Stimulated activated CD4-positive, alpha-beta T cell treated with anti-CD3 and anti-CD28 coated beads, TNF-alpha, amount 100 ng/mL, for 1 hour (primary cell): ENCODE measurements at places on chromosomes 5 and 9.

- no peak for DNase-seq
Observed at GRCh38 chr9:27440888-27441740, 83.0 kb upstream of the IFNK start.

DNA sequence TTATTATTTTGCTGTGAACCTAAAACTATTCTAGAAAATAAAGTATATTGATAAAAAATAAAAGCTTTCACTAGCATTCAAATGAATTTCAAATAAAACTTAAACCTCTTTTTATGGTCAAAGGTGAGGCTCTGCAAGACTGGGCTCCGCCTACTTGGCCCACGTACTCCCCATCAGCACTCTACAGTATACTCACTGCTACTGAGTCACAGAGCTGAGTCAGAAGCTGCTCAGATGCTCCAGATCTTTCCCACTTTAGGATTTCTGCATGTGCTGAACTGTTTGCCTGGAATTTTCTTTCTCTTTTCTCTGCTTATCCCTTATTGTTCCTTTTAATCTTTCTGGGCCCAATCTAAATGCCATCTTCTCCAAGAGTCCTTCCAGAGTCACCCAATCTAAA is 331.9 kb upstream of the CCNG1 start:
- no peak for DNase-seq

- no peak for DNase-seq
Observed at GRCh38 chr5:186091-187041, 4.9 kb upstream of the LRRC14B start.

- DNase-seq = no peak
Observed at GRCh38 chr9:109816490-109816889, 36.5 kb downstream of the PALM2AKAP2 start.

DNA sequence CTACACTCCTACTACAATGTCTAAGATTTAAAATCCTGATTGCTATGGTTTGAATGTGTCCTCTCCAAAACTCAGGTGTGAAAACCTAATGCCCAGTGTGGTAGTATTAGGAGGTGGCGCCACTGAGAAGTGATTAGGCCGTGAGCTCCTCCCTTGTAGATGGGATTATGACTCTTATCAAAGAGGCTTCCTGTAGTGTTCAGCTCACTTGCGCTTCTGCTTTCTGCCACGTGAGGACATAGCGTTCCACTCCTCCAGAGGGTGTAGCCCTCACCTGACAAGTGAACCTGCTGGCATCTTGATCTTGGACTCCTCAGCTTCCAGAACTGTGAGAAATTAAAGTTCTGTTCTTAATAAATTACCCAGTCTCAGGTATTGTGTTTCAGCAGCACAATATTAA is 33.0 kb upstream of the WHRN start:
- DNase-seq = no peak

- no peak for DNase-seq
Observed at GRCh38 chr5:52922384-52922783, 66.8 kb upstream of the ITGA2 start.

DNA sequence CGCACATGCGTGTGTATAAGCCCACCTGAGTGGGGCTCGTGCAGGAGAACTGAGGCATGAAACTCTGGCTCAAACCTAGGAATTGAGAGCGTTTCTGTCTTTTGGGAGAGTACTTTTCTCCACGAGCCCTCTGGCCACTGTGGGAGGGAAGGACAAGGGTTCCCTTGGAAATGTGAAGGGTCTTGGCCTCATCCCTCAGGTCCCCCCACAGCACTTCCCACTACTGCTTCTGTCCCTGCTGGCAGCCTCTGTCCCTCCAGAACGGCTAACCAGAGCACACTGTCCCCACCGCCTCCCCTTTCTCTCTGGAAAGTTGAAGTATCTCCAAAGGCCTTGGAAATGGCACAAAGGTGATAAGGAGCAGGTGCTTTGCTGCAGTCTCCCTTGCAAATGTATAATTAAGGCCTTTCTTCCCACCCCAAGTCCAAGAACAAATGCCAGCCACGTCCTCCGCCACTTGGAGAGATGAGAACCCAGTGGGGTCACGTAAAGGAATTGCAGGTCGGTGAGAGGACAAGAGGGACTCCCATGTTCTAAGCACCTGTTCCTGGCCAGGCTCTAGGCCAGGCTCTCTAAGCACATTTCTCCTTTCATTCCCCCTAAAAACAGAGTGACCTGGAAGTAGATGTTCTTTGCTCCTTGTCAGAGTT is 107.9 kb upstream of the LMX1B start:
- DNase-seq = no peak

DNA sequence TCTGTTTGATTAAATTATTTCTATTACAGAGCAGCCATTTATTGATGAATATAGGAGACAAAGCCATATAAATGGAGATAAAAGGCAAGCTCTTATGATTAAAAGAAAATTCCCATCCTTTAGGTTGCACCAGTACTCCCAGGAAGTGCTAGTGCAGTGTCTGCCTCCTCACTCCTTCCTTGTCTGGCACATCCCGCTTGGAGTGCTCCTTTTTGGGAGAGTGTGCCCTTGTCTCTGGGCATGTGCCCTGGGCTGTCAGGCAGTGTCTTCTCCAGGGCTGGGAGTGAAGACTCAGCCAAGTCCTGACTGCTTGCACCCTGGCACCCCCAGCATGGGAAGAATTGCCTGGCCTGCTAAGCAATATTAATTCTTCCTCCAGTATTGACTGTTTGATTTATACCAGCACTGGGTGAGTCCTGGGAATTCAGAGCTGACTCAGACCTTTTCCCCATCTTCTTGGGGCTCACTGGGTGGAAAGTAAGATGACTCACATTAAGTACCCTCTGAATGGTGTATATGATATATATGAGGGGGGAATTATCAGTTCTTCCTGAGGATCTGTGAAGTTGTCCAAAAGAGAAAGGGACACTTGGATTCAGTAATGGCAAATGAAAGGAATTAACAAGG is 62.1 kb downstream of the ZSWIM6 start:
- no peak for DNase-seq
